ENCODE measurements at places on chromosomes 16 and 17.
A peak's percentile ranks its signal among the peaks of the same experiment; 100 is the strongest.

- peak; percentile 30 for DNase-seq
Observed at GRCh38 chr16:608019-608418, 18.2 kb downstream of the RAB40C start.

DNA sequence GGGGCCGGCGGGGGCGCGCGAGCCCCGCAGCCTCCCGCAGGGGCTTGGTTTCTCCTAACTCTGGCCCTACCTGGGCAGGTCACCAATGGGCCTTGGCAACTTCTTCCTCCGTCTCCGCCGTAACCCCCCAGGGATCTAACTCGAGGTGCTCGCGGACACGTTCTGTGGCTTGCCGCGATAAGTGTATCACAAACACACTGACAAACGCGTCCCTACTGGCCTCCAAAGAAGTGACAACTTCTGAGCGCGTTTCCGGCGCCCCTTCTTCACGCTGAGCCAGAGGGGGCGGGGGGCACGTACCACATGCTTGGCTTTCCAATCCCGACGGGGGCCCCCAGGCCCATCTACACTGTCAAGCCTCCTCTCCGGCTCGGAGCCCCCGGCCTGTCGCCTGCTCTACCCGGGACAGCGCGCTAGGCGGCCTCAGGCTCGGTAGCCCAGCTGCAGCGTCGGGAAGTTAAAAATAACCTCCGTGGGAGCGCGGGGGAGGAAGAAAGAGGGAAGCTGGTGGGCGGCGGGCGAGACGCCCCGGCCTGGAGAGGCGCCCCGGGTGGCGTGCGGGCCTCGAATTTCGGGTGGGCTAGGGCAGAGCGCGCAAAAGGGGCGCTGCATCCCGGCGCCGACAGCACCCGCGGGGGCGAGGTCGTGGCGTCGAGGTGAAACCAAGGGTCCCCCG, 725 bp upstream of the SPHK1 start:
- no peak for DNase-seq

DNA sequence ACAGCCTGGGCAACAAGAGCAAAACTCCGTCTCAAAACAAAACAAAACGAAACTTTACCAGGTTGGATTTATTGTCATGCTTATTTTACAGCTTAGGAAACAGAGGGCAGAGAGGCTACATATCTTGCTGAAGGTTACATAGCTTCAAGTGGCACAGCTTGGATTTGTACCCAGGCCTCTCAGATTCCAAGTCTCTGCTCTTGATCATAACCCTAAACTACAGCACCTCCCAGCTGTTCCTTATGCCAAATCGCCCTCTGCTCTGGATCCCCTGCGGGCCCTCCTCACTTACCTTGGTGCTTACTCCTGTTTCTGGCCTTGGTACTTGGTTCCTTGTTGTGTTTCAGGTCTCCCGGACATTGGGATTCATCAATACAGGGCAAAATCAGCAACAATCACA, 11.7 kb upstream of the CUEDC1 start:
- no peak for DNase-seq

GRCh38 chr17:42969001-42969581, 4.8 kb upstream of the AARSD1 start:
- no peak for DNase-seq

DNA sequence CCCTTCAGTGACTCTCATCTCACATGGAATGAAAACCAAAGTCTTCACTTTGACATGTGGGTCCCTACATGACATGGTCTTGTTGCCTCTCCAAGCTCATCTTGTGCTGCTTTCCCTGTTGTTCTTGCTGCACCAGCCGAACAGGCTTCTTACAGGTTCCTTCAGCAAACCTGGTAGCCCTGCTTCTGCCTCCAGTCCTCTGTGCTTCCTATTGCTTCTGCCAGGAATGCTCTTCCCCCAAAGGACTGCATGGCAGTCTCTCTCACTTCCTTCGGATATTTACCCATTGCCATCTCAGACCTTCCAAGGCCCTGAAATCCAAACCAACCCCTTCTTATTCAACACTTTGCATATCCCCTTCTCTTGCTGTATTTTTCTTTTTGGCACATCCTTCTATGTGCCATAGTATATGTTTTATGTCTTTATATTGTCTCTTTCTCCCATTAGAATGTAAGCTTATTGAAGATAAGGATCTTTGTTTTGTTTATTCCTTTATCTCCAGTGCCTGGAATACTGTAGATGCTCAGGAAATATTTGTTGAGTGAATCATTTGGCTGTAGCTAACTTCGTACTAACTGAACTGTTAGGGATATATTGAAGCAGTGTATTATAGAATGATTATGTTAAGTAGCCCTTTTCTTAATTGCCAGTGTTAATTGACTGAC, 57.9 kb upstream of the SLC12A3 start:
- no peak for DNase-seq

DNA sequence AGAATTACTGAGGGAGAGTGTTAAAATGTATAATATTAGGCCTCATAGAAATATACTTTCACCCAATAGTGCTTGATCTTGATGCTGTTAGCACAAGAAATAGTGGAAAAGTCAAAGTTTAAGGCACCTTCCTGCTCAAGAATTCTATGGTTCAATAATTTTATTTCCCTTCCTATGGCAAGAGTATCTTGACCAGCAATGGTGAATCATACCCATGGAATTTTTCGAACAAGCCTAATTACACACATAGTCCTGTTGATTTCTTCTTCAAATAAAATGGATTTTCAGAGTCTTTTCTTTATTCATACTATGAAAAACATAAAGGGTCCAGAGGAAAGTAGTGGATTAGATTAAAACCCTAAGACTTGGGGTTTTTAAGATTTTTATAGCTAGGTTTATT, 810.6 kb downstream of the CDH11 start:
- DNase-seq, result no peak

- no peak for DNase-seq
Observed at GRCh38 chr16:74713325-74713724, 12.7 kb upstream of the MLKL start.

DNA sequence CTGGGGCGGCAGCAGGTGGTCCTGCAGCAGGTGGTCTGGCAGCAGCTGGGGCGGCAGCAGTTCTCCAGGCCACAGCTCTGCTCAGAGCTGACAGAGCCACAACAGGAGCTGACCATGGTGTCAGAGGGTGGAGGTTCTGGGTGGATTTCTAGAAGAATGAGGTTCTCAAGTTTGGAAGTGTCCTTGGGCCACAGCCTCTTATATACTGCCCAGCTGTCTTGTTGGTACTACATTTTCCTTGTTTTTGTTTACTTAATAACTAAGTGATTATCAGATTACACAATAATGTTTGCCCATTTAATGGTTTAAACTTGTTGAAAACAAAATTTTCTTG, at the start of gene KRTAP4-5:
TSS of gene KRTAP4-5 (minus strand) at position 174 of the 334 bp plus-strand sequence. CDS start at position 116, 58 bp downstream.
- DNase-seq, result no peak

GRCh38 chr16:79001156-79001967, 599.2 kb downstream of the MAF start:
- no peak for DNase-seq

- DNase-seq, result no peak
Observed at GRCh38 chr17:39605492-39606433, 2.0 kb downstream of the NEUROD2 start.

DNA sequence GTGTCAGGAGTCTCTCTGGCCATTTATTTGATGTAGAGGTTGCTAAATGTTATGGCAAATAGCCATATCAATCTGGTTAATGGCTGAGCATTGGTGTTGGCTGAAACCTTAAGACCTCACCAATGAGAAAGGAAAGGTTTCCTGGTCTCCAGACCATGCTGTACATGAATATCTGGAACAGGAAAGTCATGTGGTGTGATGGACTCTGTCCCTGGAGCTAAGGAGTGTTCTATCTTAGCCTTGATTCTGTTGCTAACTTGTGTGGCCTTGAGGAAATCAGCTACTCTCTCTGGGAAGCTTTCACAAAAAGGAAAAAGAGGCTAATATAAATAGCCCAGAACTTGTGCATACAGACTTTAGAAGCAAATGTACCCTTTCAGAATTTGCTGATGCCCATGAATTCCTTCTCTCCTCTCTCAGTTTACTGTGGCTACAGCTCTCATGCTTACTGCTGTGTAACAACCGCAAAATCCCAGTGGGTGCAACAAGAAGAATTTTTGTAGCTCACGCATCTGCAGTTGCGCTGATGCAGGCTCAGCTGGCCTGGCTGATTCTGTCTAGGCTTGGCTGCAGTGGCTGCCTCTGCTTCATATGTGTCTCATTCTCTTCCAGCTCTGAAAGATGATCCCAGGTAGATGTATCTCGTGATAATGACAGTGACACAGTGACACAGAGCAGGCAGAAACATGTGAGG, 287.5 kb downstream of the NPIPA8 start:
- no peak for DNase-seq

GRCh38 chr17:41989702-41990419, 23.3 kb downstream of the CNP start:
- no peak for DNase-seq

- no peak for DNase-seq
Observed at GRCh38 chr17:34386343-34386696, 23.3 kb upstream of the CCL1 start.

DNA sequence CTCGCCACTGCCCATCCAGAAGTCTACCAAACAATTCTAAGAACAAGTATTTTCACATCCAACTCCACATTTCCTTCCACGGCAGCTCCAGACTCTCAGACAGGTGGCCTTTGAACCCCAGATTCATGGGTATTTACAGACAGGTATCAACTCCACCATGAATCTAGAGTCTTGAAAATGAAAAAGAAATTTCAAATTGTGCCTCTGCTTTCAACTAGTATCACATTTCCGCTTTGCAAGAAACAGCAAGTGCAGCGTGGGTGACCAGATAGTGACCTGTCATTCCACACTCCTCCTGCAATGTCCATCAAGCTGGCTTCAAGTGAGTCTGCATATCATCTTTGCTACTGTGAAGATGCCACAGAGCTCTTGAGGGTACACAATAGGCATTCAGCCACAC, 232.4 kb upstream of the RPL38 start:
- DNase-seq, result no peak

GRCh38 chr17:67312265-67312664, 54.1 kb downstream of the PSMD12 start:
- DNase-seq, result no peak

DNA sequence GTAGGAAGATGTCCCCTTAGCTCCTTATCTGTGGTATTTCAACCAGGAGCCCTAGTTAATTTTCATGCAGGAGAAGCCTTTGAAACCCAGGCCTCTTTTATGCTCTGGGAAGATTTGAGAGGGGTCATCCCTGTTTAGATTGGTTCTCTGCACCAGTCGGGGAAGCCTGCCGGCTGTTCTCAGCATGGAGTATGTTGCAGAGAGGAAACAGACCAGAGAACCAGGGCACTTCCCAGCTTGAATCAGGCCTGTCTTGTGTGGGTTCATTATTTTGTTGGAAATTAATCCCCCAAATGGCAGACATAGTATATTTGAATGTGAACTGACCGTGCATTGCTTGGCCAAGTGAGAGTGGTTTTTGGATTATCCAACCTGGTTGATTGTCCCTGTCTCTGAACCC, 1082.1 kb upstream of the RBFOX1 start:
- DNase-seq, result no peak

DNA sequence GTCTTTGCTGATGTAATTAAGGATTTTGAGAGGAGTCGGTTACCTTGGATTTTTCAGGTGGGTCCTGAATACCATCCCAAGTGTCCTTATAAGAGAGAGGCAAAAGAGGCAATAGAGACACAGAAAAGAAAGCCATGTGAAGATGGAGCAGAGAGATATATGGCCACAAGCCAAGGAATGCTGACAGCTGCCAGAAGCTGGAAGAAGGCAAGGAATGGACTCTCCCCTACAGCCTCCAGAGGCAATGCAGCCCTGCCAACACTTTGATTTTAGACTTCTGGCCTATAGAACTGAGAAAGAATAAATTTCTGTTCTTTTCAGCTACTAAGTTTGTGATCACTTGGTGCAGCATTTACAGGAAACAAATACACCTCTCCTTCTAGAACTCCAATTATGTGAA, 8.2 kb upstream of the RNFT1 start:
- no peak for DNase-seq

DNA sequence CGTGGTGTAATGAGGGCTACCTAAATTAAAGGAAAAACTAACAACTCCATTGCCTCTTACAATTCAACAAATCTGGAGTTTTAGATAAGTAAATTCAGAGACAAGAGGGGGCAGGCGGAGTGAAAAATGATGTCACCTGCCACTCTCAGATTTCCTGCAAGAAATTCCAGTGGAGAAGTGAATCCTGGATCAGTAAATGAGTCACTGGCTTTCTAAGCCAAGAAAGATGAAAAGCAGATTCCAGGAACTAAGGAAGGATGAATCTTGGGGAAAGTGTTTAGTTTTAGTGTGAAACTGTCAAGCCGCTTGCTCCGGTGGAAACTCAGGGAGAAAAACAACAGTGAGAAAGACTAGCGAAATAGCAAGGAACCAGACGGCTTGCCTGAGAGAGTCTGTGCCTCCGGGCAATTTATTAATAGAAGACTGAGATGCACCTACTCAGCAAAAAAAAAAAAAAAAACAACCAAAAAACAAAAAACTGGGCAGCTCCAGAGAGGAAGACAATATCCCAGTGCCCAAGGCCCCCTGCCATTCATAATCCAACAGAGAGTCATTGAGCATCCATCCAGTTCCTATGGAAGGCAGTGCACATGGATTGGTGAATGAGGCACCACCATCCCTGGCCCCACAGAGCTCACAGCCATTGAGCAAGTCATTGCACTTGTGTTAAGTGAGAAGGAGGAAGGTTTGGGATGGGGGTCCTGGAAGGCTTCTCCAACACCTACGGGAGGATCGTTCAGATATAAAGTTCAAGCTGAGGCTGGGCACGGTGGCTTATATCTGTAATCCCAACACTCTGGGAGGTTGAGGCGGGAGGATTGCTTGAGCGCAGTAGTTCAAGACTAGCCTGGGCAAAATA, 12.1 kb upstream of the RIPOR1 start:
- DNase-seq, result no peak

GRCh38 chr16:67236563-67237395, 9.8 kb downstream of the TMEM208 start:
- DNase-seq, result peak; percentile 34

DNA sequence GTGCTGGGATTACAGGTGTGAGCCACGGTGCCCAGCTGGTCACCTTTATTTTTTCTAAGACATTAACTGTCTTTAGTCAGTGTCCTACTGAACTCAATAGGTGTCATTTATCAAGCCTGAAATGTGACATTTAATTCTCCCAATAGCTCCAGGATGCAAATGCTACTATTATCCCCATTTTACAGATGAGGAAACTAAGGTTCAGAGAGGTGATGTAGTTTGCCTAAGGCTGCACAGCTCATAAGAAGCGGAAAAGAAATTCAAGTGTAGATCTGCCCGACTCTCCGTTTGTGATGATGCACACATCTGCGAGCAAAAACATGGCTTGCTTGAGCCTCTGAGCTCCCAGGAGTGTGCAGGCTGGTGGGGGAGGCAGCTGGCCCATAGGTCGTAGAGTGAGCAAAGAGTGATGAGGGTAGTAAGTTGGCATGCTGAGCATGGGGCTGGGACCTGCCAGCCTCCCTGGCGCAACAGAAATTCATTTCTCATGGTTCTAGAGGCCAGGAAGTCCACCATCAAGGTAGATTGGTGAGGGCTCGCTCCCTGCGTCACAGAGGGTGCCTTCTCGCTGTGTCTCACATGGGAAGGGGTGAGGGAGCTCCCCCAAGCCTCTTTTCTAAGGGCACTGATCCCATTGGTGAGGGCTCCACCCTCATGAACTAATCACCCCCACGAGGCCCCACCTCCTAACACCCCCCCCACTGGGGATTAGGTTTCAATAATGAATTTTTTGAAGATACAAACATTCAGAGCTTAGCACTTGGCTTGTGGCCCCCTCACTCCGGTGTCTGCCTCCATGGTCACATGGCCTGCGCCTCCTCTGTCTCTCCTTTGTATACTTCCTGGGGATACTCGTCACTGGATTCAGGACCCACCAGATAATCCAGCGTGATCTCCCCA, 141.5 kb upstream of the PLCG2 start:
- DNase-seq, result no peak

GRCh38 chr16:578870-579405, 9.2 kb downstream of the PIGQ start:
- DNase-seq, result peak; percentile 43

Data from activated CD4-positive, CD25-positive, alpha-beta regulatory T cell (primary cell).